Heart left ventricle (tissue), 16 donors: ENCODE measurements at places on chromosomes 5 and 9. TPM values are rescaled to one million over a fixed set of nuclear protein-coding genes. Genes with fewer than 3 reads are reported as not detected.
A peak's percentile ranks its signal among the peaks of the same experiment; 100 is the strongest.

PCDHGB7 gene
- total RNA-seq, result 12.1 TPM

GRCh38 chr5:165720901-165721300, 2215.5 kb downstream of the MAT2B start:
- DNase-seq, result no peak

DNA sequence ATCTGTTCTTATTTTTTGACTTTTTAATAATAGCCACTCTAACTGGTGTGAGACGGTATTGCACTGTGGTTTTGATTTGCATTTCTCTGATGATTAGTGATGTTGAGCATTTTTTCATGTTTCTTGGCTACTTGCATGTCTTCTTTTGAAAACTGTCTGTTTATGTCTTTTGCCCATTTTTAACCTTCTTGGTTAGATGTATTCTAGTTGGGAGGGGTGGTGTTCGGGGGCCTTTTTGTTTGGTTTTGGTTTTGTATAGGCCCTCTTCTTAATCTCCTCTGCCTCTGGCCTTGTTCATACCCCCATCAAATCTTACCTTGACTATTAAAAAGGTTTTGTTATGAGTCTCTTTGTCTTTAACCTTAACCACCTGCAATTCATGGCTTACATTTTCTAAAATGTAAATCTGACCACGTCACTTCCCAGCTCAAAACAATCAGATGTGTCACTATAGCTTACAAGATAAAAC, 107.8 kb upstream of the NR4A3 start:
- DNase-seq, result no peak

OGN gene
- 2.8 TPM for total RNA-seq

SLC2A6 gene
- 4.8 TPM for total RNA-seq

DNA sequence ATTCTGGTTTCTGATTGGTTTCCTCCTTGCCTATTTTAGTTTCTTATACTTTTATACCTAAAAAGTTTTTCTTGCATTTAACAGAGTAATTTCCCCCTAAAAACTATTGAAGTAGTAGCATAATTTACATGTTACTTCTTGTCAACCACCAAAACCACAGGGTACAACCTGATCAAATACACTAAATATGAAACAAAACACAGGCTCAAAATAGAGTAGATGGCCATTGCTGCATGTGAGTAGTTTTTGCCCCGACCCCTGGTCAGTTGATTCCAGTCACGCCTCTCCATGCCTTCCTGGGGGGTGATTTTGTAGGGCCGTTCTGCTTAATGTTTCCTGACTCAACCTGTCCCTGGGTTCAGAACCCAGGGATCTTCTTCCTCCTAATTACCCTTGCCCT, 101.8 kb downstream of the TLE4 start:
- no peak for DNase-seq

CCL27 gene
- total RNA-seq, result not detected

DNA sequence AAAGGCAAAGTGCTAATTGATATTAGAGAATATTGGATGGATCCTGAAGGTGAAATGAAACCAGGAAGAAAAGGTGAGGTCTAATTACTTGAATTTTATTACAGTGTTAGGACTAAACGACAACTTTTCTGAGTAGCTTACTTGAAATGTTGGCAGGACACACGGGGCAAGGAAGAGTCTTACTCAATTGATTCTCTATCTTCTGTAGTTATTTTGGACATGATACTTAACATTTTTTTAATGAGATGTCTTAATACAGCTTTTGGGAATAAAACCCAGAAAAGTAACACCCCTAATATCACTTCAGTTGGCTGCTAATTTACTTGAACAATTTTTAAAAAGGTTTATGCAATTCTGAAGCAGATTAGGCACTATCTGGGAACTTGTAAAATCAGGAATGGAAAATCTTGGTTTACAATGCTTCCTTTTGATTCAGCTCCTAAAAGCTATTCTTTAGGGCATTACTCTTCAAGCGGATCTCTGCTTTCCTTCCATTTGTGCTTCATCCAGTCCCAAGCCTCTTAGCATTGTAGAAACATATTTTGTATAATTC, 13.7 kb downstream of the SUB1 start:
- DNase-seq, result no peak

DNA sequence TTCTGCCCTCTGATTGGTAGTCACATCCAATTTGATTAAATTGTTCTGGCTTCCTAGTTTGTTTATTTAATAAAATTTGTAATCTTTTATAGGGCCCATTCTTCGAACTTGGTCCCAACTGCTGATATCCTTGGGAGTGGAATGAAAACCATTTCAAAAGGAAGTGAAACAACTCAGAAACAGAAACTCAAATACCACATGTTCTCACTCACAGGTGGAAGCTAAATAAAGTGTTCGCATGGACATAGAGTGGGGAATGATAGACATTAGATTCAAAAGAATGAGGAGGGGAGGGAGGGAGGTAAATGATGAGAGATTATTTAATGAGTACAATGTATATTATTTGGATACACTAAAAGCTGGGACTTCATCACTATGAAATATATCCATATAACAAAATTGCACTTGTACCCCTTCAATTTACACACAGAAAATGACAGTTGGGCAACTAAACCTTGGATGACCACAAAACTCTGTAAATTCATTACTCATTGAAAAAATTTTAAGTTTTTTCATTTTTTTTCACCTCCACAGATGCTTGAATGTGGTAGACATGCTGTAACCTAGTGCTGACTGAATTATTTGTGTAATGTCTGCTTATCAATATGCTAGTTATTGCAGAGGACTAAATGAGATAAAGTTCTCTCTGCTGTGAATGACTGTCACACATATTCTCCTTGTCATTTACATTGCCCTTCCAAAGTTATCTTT, 16.0 kb downstream of the ATP10B start:
- DNase-seq, result no peak

NDOR1 gene
- 5.3 TPM for total RNA-seq

CARTPT gene
- total RNA-seq, result not detected

CTXN3 gene
- not detected for total RNA-seq

- DNase-seq, result no peak
These were observed 4.2 kb downstream of the TRIM7 start for GRCh38 chr5:181200816-181201215.

DNA sequence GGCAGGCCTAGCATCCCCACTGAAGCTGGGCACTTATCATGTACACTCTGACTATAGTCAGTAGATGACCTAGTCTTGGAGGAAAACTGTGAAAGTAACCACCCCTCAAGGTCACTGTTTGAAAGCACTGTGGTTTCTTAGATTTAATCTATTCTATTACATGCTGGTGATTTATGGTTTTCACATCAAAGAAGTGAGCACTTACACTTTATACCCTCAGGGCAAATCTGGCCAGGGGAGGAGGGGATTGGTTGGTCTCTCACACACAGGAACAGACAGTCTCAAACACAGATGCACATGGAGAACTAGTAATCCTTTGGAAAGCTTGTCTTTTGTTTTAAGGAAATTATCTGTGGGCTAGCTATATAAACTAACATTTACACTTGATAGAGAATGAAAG, 17.9 kb upstream of the SPIN1 start:
- no peak for DNase-seq

DNA sequence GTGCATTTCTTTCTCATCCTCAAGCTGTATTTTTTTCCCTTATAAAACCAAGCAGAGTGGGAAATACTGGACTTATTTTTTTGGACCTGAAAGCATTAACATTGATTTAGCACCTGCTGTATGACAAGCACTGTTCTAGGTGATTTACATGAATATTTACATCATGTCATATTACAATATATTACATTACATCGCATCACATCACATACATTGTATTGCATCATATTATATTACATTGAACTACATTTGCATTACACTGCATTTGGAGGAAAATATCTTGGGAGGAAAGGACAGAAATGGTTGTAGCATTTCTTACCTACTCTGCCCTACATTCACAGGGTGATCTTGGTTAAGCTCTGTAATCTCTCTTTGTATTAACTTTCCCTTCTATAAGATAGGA, 11.2 kb upstream of the PDCD1LG2 start:
- DNase-seq, result no peak

GRCh38 chr9:22537721-22538120, 91.1 kb downstream of the DMRTA1 start:
- no peak for DNase-seq

BTNL8 gene
- 0.24 TPM for total RNA-seq

DNA sequence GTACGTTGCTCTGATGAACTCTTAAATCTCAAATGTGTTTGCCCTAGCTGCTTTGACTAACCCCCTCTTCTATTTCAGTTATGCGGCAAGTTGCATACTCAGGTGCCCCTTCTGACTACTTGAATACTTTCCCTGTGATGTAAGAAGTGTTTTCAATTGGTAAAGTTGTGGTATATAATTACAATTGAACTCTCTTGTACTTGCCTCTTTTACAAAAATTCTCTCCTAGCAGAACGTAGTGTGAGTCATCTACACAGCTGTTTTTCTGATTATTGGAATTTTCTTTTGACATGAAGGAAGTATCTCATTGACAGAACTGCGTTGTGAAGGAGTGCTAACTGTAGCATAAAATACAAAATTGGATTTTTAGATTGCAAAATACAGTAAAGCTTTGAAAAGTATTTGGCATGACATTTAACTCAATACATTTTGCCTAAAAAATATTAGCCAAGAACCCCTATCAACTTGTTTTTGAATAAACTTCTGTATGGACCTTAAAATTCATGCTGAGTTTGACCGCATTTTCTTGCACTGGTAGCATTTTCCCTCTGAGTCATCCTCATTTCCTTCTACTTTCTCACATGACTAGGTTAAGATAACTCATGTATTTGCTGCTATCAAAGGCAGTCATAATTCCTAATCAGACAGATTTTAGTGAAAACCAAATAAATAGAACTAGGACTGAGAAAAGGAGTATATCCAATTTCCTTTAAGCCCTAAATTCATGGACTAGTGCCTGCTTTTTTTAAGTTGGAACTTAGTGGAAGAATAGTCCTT, 6.3 kb downstream of the CRHBP start:
- no peak for DNase-seq

- DNase-seq, result no peak
These were observed 169.5 kb downstream of the ZNF608 start for GRCh38 chr5:124576848-124577409.

DNA sequence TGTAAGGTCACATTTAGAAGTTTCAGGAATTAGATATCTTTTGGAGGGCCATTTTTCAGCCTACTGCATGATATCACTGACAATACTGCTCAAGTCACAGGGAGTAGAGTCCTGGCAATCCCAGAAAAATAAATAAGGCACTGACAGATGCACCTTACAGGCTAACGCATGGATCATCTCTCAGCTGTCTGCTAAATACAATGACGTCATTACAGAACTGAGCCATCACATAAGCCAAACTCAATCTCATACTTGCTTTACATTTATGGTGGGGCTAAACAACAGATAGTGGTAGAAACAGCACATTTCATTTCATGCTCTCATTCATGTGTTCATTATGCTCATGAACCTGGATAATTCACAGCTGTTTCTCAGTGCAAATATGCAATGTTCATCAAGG, 243.7 kb downstream of the SEMA5A start:
- no peak for DNase-seq

DNA sequence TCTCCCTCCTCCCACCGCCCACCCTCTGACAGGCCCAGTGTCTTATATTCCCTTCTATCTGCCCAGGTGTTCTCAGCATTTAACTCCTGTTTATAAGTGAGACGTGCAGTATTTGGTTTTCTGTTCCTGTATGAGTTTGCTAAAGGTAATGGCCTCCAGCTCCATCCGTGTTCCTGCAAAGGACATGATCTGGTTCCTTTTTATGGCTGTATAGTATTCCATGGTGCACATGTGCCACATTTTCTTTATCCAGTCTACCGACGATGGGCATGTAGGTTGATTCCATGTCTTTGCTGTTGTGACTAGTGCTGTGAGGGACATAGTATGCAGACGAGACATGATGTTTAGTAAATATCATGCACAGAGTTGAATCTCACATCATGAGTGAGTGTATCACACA, 7.0 kb upstream of the SLC6A19 start:
- no peak for DNase-seq

DNA sequence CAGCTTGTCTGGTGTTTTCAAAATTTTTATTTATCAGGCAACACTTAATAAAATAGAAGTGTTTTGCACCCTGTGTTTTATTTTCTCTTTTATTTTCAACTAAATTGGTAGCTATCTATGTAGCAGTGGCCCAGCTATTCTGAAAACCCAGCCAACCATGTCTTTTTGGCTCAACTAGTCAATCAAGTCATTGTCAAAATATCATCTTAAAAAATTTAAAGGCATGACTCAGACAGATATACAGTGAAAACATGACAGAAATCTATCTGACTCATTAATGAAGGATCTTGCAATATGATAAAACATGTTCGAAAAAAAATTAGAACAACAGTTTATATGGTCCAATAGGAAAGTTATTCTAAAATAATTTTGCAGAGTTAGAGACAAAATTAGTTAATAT, 75.1 kb downstream of the HSD17B4 start:
- no peak for DNase-seq

- no peak for DNase-seq
These were observed 60.0 kb downstream of the DROSHA start for GRCh38 chr5:31471916-31472315.

DNA sequence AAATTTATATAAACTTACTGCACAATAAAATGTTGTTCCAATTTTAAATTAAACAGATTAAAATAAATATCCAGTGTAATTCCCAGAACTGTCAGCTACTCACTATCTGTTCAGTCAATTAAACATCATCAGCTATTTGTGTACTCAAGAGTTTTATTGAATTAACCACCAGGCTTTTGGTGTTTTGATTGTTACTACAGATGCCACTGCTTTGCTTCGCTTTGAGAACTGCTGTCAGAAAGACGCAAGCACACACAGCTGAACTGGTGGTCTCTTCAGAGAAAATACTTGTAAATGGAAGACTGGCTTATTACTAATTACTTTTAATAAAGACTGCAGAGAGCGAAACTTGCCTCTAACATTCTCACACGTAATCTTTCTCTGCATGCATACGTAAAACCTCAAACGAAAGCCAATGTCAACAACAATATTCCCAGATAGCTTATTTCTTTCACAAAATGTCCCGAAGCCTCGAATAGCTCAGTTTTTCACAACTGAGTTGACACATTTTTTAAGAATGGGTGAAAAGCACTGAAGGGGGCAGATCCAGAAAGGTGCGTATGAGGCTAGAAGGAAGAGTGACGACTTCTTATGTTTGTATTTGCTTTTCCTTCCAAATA, 259.6 kb upstream of the RPS23 start:
- no peak for DNase-seq

DNA sequence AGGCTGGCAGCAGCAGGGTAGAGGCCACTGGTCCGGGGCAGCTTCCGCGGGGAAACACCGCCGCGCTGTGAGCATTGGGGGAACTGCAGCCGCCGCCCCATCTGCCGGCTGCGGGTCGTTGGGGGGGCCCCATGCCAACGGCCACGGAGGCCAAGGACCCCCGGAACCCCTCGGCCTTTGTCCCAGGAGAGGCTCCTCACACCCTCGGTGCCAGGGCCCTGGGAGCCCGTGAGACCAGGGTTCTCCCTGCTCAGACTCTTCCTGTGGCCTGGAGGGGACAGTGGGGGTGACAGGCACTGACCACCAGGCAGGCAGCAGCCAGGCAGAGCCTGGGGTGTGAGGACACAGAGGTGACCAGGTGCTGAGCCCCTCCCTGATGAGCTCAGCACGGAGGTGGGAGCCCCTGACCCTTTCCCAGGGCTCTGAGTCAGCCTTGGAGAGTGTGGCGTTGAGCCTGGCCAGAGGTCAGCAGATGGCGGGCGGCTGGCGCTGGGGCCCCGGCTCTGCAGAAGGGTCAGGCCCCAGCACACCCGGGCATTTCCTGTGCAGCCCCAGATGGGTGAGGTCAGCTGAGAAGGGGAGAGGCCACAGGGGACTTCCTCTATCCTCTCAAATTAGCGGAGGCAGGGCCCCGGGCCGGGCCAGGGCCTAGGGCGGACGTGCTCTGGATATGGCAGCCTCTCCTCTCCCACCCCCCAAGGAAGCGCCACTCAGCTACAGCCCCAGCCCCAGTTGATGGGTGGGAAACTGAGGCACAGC, 17.9 kb upstream of the EGFL7 start:
- DNase-seq, result peak; percentile 90
